ENCODE measurements at places on chromosomes 5 and 9.

- DNase-seq: no peak
Measured at GRCh38 chr5:150167908-150168307, 1.3 kb downstream of the CDX1 start.

GRCh38 chr9:119224431-119224830 lies 144.8 kb downstream of the BRINP1 start:
- no peak for DNase-seq

DNA sequence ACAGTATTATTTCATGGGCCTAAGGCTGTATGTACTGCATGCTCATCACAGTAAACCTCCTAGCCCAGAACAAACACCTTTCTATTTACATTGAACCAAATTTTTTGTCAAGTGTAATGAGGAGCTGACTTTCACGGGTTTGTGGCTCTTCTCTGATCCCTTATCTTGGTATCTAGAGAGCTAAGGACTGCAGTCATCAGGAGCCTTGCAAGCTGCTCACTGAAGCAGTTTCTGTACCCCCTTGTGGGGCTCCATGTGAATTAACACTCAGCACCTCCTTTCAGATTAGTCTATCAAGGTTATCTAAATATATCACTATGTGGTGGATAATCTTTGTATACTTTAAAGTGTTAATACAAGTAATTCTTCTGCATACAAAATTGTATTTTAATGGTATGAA lies 108.2 kb downstream of the AUH start:
- no peak for DNase-seq

GRCh38 chr9:107827304-107827703 lies 337.7 kb upstream of the KLF4 start:
- DNase-seq: no peak

DNA sequence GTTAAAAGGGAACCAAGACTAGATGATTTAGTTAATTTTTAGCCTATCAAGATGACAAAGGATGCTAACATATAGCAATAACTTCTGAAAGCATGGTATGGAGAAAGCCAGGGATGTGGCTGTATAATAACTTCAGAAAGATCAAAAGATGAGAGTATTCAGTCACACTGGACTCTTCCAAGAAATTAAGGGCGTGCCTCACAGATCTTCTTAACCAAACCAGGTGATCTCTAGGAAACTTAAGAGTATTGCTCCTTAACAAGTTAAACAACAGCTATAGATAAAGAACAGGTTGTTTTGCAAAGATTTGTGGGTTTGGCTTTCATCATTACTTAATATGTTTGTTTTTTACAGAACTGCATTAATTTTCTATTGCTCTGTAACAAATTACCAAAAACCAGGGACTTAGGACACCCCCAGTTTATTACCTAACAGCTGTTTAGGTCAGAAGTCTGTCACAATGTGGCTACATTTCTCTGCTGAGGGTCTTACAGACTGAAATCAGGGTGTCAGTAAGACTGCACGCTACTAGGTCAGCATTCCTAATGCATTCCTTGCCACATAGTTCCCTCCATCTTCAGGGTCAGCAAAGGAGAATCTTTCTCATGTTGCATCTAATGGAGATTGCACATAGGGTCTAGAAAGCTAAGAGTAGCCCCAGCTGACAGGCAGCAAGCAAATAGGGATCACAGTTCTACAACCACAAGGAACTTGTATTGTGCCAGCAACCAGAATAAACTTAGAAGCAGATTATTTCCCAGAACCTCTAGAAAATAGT lies 113.8 kb downstream of the WDR70 start:
- no peak for DNase-seq

GRCh38 chr9:127340721-127341120 lies 56.2 kb upstream of the SLC2A8 start:
- no peak for DNase-seq

DNA sequence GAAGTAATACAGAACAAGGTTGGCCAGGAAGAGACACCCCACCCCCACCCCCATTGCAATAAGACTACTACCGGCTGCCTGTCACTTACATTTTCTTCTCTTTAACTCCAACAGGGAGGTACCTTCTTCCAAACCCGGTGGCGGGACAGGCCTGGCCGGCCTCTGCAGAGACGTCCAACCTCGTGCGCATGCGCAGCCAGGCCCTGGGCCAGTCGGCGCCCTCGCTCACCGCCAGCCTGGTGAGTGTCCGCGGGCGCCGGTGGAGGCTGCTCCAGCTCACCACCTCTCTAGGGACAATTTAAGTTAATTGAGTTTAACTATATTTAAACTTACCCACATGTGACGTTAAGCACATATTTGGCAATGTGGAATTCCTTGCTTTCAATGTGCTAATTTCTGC lies 192.4 kb downstream of the MAST4 start:
- no peak for DNase-seq

Data from non-pigmented ciliary epithelial cell (primary cell).